Activated T-helper 1 cell treated with anti-CD3 and anti-CD28 coated beads, Interleukin-2, amount 50 U/mL, for 16 hours (primary cell): ENCODE measurements at places on chromosomes 3 and 15.

- no peak for DNase-seq
Observed at GRCh38 chr3:192685801-192686200, 41.5 kb downstream of the FGF12 start.

DNA sequence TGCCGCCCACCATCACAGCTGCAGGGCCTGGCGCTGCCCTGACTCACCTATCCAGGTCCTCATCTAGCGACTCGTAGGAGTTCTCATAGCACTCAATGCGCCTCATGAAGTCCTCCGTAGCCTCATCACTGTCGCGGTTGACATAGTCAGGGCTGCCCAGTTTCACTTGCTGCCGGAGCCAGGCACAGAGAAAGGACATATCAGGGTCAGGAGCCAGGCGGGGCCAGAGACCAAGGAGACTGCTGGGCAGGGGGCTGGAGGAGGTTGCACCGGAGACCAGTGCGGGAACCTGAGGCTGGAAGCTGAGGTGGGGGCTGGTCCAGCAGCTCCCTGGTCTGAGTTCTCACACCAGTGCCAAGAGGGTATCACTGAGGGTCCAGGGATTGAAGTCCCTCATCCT lies 18.2 kb downstream of the PFKFB4 start:
- DNase-seq, result no peak

GRCh38 chr3:53602866-53603265 lies 108.5 kb downstream of the CACNA1D start:
- DNase-seq, result no peak

DNA sequence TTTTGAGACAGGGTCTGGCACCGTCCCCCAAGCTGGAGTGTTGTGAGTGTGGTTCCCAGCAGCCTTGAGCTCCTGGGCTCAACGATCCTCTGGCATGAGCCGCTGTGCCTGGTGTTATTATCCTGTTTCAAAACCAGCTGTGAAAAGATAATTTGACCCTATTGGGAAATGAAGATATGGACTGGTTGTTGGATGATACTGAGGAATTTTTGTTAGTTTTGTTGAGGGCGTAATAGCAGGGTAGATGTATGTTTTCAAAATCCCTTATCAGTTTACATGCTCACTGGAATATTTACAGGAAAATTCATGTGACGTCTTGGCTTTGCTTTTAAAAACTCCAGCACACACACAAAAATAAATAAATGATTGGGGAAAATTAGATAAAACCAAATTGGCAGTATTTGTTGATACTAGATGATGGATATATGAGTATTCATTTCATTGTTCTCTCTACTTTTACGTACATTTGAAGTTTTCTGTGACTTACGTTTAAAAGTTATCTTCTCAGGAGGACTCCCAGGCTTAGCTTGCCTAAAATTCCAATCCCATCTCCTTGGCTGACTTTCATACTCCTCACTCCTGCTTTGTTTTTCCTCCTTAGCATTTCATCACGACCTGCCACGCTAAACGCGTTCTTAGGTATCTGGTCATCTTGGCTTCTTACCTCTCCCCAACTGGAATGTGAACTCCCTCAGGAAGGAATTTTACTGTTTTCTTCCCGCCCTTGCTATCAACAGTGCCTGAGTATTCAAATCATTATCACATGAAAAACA lies 56.8 kb upstream of the TFRC start:
- DNase-seq, result no peak

DNA sequence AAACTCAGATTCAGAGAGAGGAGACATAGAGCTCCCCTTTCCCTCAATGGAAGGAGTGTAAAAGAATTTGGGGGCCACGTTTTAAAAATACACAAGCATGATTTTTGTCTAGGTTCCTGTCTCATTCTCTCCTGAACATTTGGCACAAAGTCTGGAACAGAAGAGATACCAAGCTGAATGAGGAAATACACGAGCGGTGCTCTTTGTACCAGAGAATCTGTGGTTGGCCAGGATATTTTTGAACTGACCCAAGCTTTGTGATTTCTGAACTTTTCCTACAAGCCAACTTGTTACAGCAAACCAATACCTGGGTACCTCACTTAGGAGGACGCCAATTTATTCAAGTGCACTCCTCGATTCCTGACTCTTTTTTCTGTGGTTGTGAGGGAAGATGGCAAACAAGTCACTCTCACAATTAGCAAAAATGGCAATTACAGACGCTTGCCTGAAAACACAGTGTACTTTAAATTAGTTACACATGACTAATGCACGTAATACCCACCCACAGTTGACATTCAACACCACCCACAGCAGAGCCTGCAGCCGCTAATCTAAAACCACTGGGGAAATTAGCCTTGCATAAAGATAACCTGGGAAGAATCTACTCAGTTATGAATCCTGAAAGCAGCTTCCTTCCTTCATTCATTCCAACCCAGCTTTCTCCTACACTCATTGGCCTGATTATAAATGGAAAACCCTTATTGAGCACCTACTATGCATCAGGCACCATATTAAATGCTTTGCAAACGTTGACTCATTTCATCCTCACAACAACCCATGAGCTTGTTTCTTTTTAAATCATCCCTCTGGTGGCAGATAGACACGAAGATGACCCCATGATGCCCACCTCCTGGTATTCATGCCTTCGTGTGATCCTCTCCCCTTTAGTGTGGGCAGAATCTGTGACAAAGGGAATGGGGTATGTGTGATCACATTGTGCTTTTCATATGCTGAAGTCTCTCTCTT lies 293.5 kb downstream of the KBTBD8 start:
- DNase-seq, result no peak

- DNase-seq, result no peak
Observed at GRCh38 chr3:159829539-159830227, 159.0 kb upstream of the IL12A start.

DNA sequence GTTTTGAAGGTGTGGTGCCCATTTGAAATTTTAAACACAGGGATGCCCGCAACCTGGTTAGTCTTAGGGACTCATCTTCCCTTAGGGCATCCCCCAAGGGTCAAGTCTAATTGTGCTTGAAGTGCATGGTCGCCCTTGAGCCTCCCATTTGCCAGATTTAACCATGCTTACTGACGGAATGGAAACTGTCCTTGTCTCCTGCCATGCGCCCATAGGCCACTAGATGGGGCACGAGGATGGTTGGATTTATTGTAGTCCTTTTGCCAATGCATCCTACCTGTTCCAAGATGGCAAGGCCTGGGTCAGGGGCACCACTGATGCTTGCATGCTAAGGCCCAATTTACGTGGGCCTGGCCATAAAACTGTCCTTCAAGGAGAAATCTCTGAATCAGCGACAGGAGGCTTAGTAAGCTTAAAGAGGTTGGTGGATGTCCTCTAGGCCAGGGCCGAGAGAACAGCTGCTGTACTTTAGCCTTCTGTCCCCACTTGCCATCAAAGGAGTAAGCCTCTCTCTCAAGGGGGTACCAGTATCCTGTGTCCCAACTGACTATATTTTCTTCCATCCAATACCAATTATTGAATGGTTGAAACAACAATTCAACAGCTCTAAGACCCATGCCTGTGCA lies 355.4 kb downstream of the OTOL1 start:
- DNase-seq, result no peak

DNA sequence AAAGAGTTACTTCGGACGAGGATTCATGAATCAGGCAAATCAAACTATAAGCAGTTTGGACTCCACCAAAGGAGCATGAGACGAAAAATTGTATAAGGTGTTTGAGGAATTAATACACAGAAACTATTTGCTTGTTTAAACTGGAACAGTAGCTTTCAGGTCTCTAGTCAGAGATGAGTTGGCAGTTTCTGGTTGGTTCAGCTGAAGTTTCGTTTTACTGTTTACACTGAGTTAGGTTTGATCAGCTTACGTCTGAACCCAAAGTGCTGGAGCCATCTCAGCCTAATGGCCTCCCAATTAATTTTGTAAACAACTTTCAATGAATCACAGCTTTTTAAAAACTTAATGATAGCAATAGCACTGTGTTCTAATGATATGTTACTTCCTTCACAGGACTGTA lies 703.7 kb downstream of the NLGN1 start:
- DNase-seq, result no peak

- no peak for DNase-seq
Observed at GRCh38 chr3:189584645-189585044, 46.5 kb upstream of the TP63 start.

GRCh38 chr3:47664519-47664918 lies 85.9 kb upstream of the CSPG5 start:
- DNase-seq, result no peak

GRCh38 chr15:78977091-78977571 lies 32.3 kb upstream of the CTSH start:
- DNase-seq, result no peak

DNA sequence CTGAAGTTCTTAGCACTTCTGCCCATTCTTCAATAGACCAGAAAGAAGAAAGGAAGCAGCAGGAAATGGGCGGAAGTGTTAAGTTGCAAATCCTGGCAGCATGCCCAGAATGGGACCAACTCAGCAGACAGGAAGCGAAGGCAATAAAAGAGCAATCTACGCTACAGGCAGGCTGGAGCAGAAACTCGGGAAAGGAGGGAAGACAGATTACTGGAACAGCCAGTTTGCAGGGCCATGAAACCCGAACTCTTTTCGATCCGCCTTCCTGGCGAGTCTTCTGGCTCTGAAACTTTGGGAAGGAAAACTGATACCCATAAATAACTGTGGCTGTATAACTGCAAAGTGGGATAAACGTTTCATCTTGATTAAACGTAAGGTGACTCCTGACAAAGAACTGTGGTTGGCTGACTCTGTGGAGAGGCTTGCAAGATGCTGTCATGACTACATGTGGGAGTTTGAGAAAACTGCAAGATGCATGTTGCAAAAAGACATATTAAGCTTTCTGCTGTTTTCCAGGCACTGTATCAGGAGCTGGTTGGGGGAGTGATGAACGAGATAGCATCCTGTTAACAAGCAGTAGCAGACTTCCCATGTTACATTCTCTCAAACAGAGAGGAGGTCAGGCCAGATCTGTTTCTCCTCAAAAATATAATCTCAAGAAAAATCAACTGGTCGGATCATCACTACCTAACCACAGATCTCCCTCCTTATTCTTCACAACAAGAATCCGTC lies 67.8 kb downstream of the FMN1 start:
- DNase-seq, result peak; percentile 56

DNA sequence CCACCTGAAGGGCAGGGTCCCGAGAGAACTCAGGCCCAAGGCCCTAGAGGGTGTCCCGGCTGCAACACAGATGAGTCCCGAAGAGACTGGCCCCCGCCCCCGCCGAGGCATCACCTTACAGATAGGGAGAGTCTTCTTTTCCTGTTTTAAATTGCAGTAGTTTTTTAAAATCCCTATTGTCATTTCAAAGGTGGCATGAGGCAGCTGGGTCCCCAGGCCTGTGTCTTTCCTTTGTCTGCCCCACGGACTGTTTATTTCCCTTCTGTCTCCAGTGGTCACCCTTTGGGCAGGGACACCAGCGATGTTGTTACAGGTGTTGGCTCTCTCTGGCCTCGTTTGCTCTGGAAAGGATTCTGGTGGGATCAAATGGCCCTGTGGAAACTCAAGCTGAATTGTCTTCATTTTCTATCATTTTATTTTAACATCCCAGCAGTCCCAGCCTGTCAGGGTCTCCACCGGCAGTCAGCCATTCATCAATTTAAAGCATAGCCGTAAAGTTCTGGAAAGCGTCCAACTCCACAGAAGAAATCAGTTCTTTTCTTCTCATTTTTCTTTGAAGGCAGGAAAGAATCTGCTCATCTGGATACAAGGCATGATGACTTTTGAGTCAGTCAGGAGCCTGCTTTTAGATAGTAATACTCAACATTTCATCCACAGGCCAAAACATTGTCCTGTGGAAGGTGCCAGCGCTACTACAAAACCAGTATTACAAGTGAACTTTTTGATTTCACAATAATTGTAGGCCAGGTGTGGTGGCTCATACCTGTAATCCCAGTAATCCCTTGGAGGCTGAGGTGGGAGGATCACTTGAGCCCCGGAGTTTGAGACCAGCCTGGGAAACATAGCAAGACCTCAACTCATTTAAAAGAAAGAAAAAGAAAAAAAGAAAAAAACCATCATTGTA lies 96.2 kb downstream of the HES1 start:
- DNase-seq, result no peak

GRCh38 chr3:130377960-130378676 lies 32.6 kb downstream of the COL6A5 start:
- DNase-seq, result no peak

- no peak for DNase-seq
Observed at GRCh38 chr3:21672303-21672702, 78.7 kb downstream of the ZNF385D start.

GRCh38 chr15:94177112-94177511 lies 54.2 kb upstream of the MCTP2 start:
- no peak for DNase-seq

- DNase-seq, result no peak
Observed at GRCh38 chr15:74381481-74381880, 14.0 kb upstream of the CYP11A1 start.

DNA sequence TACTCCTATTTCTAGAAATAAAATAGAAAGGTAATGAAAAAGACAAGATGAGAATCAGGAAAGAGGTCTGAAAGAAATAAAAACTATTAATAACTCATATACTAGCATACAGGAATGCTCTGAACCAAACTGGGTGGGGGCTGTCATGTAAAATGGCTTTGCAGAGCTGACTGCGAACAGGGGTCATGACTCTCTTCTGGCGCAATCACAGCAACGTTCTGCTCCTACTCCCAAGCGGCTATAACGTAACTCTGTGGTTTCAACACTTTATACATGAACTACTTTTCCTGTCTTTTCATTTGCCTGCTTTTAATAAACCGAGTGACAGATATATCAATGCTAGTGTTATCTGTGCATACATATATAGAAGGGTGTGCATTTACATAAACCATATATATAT lies 116.7 kb downstream of the DLG1 start:
- DNase-seq, result no peak

DNA sequence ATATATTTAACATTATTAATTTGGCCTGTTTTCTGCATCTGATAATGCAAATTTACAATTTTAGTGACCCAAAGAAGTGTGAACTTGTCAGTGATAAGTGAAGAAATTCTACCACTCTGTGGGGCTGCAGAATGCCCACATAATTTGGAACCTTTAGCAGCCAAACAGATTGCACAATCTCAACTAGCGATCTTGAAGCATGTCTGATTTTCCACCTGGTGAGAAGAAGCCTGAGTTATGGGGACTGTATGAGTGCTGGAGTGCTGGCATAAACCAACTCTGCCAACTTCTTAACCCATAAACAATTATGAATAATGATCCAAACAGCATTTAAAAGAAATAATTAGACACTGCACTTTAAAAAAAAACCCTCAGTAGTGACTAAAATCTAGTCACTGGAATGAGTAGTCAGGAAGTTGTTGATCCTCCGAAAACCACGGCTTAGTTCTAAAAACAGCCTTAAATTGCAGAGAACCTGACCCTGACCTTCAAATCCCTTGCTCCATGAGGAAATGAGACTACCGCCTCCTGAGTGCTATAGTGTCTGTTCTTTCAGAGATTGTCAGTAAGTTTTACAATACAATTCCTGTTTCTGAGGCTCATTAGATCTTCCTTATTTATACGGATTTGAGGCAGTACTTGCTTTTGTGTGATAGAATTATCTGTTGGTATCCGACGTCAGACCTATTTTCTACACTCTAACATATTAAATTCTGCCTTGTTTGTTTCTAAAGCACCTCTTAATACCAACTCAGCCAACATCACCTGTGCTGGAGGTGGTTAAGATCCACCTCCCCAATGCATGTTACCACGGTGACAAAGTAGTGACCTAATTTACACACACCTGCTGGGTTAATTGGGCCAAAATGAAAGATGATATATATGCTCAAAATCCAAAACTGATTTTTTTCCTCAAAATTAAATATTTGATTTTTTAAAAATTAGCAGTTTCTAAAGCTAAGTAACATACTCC lies 267.7 kb downstream of the ZBTB20 start:
- DNase-seq, result no peak

- DNase-seq, result no peak
Observed at GRCh38 chr3:30670292-30670691, 63.9 kb downstream of the TGFBR2 start.

GRCh38 chr3:38605981-38606380 lies 43.5 kb downstream of the SCN5A start:
- no peak for DNase-seq
